ENCODE measurements at places on chromosomes 7 and 10. TPM values are rescaled to one million over a fixed set of nuclear protein-coding genes. Genes with fewer than 3 reads are reported as not detected.

DNA sequence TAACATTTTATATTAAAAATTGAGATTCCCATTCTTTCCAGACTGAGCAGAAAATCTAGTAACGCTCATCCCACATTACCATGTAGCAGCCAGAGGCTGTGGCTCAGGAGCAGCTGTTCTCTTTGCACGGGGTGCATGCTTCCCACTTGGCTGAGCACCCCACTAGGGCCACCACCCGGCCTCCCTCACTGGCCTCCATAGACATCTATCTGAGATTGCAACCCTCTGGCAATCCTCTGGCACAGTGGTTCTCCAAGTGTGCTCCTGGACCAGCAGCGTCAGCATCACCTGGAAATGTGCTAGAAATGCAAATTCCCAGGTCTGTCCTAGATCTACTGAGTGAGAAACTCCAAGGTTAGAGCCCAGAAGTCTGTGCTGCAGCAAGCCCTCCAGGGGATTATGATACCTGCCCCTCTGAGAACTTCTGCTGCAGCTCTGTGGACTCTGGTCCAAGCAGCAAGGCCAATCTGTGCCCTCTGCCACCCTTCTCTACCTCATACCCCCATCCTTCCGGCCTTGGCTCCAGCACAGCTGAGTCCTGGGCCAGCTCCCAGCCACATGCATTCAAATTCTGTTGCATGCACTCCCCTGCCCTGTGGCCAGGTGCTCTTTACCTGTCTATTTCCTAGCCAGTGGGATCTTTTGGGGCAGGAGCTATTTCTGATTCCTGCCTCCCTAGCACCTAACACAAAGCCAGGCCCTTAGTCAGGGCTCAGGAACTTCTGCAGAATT lies 301.5 kb downstream of the GRID1 start:
- no peak for DNase-seq

- peak; percentile 38 for DNase-seq
Observed at GRCh38 chr7:114086537-114086913, 167.7 kb upstream of the PPP1R3A start.

PNLIPRP1 gene
- not detected for total RNA-seq

DNA sequence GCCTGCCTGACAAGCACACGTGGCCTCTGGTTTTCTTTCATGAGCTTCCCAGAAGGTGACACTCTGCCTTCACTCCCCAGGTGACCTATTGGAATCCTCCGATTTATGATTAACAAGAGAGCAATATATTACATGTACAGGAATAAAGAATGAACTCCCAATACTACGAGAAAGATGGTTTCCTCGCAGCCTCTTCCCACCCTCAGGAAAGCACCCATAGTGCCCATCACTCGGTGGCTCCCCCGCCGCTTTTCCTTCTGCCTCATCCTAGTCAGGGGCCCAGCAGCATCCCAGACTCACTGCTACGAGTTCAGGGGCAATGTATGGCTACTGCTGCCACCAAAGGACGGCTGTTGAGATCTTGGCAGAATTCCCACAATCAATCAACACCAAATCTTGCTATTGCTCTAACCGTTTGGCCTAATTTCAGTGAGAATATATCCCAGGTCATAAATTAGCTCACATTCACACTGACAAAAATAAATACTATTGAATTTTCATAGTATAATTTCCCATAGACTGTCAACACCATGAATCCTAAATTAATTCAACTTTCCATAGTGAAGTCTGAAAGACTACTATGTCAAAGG lies 196.3 kb downstream of the TNS3 start:
- no peak for DNase-seq

DNA sequence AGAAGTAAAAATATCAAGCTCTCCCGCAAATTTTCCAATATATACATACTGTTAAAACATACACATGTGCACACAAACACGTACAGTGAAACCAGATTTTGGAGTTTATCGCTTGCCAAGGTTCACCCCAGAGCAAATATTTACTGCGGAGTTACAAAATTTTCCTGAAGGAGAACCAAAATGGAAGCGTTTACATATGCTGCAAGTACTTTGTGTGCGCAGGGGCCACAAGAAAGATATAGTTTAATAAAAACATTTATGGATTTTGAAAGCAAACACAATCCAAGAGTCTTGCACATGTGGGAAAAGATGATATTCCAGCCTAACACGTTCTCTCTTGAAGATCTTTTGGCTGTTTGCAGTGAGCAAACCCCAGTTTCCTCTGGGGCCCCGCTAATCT lies 301.3 kb upstream of the NFE2L3 start:
- no peak for DNase-seq

GIMAP5 gene
- total RNA-seq = 123 TPM

GRCh38 chr10:79402625-79402946 lies 42.8 kb downstream of the ZCCHC24 start:
- DNase-seq = no peak

PITX3 gene
- total RNA-seq = not detected

GALNT17 gene
- not detected for total RNA-seq

- DNase-seq = peak; percentile 51
Observed at GRCh38 chr10:103564776-103565520, 71.4 kb downstream of the NEURL1 start.

DNA sequence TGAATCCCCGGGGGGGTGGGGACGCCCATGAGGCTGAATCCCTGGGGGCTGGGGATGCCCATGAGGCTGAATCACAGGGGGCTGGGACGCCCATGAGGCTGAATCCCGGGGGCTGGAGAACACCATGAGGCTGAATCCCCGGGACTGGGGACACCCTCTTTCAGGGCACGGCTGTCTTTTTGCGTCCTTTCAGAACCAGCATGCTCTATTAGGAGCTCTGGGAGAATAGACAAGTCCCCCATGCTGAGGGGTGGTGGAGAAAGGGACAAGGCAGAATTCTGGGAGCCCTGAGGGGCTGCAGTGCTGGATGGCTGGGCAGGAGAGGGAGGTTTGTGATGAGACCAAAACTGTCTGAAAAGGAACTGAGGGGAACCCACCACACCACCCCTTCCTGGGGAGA lies 257.3 kb upstream of the TCERG1L start:
- no peak for DNase-seq

- no peak for DNase-seq
Observed at GRCh38 chr10:119919826-119920225, 27.3 kb downstream of the SEC23IP start.

JCAD gene
- total RNA-seq = 0.03 TPM

GRCh38 chr10:24951201-24952142 lies 934 bp downstream of the PRTFDC1 start:
- no peak for DNase-seq

- DNase-seq = no peak
Observed at GRCh38 chr7:155361947-155362346, 64.3 kb downstream of the INSIG1 start.

DNA sequence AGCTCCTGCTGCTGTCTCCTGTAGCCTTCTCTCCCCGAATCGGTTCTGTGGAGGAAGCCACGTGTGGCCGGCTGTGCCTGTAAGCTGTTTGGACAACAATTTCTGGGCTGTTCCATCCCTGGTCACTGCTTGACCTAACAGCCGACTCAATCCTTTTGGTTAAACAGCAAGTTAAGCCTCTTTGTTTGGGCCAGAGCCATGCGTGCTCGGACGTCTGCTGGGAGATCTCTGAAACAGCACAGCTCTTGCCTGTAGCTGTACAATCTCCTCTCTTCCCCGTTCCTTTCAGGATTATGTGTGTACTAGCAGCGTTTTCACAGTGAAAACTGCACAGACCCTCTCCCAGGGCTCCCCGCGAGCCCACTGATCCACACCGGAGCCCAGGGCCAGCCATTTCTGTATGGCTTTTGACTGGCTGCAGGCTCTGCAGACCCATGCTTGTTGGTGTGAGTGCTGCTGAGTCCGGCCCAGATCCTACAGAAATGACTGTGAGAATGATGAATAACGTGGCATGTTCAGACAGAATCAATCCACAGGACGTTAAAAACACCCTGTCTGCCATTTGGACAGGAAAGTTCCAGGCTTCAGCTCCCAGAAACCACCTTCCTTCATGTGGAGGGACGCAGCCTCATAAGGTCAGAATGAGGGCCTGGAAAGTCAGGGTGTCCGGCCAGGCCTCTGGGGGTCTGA lies 428.6 kb upstream of the ADARB2 start:
- no peak for DNase-seq

TMEM196 gene
- not detected for total RNA-seq

DNA sequence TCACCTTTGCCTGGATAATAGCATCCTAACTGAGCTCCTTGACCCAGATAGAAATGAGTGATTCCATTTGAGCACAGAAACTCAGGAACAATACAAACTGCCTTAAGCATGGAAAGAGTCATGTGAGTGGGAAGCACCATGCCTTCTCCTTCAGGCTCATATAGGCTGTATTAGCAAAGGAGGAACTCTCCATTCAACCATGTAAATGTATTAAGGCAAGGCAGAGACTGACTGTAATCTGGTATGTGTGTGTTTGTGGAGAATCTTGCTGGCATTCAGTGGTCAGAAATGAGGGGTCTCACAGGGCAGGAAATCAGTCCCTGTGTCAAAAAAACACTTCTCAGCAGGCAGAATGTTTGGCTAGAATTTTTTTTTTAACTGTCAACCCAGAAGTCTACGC lies 40.2 kb downstream of the COA1 start:
- DNase-seq = no peak

DNA sequence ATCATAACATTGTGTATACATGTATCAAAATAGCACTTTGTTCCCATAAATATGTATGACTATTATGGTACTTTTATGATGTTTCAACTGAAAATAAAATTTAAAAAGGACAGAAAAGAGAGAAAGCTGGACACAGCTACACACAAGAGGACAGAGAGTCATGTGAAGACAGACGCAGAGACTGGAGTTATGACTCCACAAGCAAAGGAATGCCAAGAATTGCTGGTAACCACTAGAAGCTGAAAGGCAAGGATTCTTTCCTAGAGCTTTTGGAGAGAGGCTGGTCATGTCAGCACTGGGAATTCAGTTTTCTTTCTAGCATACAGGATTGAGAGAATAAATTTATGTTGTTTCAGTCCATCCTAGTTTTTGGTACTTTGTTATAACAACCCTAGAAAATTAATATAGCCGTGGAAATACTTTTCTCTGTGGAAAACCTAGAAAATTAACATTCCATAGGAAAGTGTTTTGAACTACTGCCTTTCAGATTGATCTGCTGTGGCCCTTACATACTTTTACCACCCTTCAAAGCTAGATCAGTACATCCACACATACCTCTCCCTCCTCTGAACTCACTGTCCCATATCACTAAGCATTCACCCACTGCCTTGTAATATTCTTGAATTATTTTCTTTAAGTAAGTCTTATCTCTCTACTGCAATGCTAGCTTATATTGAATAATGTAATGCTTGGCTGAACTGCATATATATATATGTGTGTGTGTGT lies 575.3 kb downstream of the IPMK start:
- no peak for DNase-seq

GRCh38 chr7:4602905-4603842 lies 78.9 kb upstream of the FOXK1 start:
- DNase-seq = no peak

DNA sequence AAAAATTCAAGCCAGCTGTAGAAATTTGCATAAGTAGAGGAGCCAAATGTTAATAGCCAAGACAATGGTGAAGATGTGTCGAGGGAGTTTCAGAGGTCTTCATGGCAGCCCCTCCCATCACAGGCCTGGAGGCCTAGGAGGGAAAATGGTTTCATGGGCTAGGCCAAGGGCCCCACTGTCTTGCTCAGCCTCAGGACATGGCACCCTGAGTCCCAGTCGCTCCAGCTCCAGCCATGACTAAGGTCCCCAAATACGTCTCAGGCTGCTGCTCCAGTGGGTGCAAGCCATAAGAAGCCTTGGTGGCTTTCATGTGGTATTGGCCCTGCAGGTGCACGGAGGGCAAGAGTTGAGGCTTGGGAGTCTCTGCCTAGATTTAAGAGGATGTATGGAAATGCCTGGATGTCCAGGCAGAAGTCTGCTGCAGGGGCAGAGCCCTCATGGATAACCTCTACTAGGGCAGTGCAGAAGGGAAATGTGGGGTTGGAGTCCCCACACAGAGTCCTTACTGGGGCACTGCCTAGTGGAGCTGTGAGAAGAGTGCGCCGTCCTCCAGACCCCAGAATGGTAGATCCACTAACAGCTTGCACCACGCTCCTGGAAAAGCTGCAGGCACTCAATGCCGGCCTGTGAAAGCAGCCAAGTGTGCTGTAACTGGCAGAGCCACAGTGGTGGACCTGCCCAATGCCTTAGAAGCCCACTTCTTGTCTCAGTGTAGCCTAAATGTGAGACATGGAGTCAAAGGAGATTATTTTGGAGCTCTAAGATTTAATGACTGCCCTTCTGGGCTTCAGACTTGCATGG lies 19.2 kb downstream of the TBATA start:
- DNase-seq = peak; percentile 9

- no peak for DNase-seq
Observed at GRCh38 chr7:132878204-132878919, 203.5 kb downstream of the CHCHD3 start.

HMX2 gene
- not detected for total RNA-seq

- no peak for DNase-seq
Observed at GRCh38 chr10:110216942-110217661, 9.7 kb downstream of the MXI1 start.

FGL2 gene
- total RNA-seq = 10.7 TPM
